ENCODE measurements at places on chromosomes 3 and 15.

- no peak for DNase-seq
Observed at GRCh38 chr15:40329804-40330203, 6.3 kb downstream of the INAFM2 start.

- DNase-seq: no peak
Observed at GRCh38 chr15:68641376-68641775, 62.6 kb downstream of the CORO2B start.

- DNase-seq: no peak
Observed at GRCh38 chr3:122312826-122313225, 12.2 kb upstream of the CSTA start.

- peak; percentile 75 for DNase-seq
Observed at GRCh38 chr3:186930641-186931531, 560 bp downstream of the ST6GAL1 start.

- DNase-seq: peak; percentile 40
Observed at GRCh38 chr3:22886439-22887068, 316.6 kb upstream of the UBE2E2 start.

GRCh38 chr15:74891469-74891868 is 1.6 kb downstream of the MPI start:
- no peak for DNase-seq

GRCh38 chr3:171497468-171497867 is 37.3 kb upstream of the TNIK start:
- no peak for DNase-seq

DNA sequence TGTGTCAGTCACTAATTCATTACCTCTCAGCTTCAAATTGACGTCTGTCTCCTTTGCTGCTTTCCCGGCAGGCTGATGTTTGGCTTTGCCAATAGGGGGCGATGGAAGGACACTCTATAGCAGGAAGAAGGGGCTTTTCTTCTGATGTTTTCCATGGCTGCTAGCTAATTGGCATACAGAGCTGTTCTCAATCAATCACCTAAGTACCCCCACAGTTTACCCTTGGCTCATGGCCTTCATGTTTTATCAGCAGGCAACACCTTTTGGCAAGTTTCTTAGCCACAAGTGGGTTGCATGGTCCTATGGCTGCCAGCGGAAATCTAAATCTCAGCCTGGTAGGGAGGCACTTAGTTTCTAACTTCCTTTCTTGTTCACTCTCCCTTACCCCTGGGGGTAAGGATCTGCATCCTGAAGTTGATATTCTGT is 45.0 kb downstream of the ESYT3 start:
- no peak for DNase-seq

DNA sequence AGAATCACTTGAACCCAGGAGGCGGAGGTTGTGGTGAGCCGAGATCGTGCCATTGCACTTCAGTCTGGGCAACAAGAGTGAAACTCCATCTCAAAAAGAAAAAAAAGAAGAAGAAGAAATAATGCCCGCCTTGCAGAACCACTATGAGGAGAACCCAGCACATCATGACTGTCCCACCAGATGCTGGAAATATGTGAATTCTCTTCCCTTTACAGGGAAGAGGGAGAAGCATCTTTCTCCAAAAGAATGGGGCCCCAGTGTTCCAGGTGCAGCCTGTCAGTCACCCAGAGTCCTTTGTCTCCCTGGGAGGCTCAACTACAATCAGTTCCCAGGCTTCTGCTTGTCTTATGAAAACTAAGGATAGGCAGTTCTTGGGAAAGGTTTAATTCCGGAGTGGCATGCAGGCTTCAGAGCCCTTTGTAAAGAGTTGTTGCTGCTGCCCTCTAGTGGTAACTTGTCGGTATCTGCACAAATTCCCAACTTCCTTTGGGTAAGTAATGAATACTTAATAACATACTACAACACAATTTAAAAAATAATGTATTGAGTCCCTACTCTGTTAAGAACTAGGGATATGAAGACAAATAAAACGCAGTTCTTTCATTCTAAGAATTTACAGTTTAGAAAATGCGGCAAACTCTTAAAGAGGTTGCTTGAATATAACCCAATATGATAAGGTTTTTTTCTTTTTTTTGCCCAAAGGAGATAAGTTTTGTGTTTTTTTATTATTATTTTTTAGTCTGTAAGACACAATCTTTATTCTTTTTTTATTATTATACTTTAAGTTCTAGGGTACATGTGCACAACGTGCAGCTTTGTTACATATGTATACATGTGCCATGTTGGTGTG is 18.6 kb upstream of the TICRR start:
- DNase-seq: peak; percentile 14

GRCh38 chr15:100433304-100433703 is 91.5 kb upstream of the ADAMTS17 start:
- no peak for DNase-seq

- DNase-seq: no peak
Observed at GRCh38 chr15:99148851-99149276, 44.0 kb downstream of the SYNM start.

DNA sequence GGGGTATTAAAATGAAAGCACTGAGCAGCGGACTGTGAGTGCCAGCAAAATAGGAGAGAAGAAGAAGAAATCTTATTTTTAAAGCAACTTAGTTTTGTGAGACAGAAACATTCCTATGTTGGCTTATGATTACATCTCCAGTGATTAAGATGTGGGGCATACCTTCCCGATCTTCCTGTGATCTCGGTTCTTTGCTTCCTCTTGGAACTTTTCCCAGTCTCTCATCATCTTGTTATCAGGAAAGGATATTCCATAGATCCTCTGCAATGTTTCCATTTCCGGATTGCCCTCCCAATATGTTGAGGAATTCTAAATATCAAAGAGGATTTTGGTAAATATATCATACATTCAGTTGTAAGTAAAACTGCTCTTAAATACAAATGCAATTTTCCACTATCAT is 22.2 kb downstream of the TARS3 start:
- no peak for DNase-seq

DNA sequence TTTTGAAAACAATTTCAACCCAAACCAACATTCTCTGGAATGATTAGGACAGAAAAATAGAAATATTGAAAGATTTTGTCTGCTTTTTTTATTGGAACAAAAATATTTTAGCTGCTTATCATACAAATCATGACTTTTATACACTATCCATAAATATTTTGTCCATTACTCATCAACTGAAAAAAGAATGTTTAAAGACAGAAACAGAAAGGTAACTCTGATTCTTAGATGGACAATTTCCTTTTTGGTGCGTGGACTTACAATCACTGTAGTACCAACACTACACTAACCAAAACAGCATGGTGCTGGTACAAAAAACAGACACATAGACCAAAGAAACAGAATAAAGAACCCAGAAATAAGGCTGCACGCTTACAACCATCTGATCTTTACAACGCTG is 582.8 kb upstream of the CCDC54 start:
- DNase-seq: no peak

DNA sequence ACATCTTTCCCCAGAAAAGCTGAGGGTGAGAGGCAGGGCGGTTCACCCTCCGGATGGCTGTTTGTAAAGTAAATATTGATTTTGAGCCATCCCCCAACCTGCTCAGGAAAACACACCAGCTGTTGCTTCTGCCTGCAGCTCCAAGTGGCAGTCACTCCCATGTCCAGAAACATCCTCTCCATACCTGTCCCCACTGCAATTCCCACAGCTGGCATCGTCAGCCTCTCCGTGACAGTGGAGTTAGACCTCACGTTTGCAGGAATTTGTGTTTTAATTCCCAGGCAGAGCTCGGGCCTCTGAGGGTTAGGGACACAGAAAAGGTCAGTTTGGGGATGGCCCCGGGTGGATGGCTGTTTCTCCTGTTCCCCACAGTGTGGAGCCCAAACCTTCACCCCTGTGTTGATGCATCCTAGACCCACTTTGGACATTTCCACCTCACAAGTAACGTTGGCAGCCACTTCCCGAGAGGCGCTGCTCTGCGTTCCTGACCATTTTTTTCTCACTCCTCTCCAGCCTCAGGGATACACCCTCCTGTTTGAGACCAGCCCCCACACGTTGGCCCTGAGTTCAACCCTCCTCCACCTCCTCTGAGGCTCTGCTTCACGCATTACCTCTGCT is 11.8 kb upstream of the FAM174B start:
- DNase-seq: no peak

- no peak for DNase-seq
Observed at GRCh38 chr3:47984075-47984728, 32.0 kb downstream of the MAP4 start.

DNA sequence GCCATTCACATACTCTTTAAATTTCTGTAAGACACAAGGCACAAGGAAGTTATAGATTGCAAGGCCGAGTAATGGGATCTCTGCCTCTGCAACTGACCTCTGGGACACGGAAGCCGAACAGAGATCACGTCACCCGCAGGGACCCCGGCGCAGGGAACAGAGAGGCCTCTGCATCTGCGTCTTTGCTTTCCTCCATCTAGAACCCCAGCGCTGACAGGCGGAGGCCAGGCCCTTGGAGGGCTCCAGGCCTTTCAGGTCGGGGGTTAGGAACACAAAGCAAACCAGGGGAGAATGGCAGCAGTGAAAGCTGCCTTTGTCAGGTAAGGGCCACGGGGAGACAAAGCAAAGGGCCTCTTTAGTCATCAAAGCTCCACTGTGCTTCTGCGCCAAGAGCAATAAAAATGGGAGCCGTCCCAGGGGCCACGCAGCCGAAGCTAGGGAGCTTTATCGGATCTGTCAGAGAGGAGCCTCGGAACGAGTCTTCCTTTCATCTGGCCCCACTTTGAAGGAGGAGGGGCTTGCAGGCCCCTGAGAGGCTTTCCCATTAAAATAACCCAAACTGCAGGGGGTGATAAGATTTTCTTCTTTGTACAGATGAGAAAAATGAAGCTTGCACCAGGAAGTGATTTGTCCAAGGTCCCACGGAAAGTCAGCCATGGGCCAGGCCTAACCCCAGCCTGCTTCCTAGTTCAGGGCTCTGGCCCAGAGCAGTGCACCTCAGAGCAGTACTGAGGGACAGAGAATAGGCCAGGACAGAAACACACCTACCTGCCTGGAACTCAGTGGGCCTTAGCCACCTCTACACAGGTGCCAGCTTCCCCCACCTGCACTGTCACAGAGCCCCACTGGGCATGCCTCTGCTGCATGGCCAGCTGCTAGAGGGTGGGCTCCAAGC is 84.4 kb upstream of the RAD18 start:
- no peak for DNase-seq

- DNase-seq: no peak
Observed at GRCh38 chr15:38714309-38715072, 149.9 kb upstream of the RASGRP1 start.

DNA sequence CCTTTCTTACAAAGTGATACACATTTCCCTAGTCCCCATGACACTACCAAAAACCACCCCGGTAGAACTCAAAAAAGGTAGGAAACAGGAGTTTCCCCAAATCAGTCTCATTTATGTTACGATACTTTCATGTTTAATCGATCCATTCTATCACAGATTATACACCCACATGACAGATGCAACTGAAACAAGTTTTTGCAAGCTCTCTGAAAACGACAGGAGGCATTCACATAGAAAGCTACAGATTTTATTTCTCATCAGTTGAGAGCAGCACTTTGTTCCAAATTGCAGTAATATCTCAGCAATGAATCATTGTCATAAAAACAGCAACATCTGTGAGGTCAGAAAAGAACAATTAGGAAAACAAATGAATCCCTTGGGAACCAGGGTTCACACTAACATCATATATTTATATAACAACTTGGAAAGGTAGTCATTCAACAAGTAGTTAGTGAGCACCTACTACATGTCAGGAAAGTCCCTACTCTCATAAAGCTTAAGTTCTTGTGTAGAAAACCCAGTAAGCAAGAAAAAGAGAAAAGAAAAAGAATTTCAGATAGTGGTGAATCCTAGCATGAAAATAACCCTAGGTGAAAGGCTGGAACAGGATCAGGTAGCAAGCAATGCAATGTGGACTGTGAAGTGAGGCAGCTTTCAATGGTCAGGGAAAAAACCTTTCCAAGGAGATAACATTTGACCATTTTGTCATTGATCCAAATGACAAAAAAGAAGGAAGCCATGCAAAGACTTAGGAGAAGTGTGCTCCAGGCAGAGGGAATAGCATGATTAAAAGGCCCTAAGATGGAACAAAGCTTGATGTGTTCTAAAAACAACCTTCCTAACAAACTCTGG is 8.3 kb downstream of the PLD1 start:
- no peak for DNase-seq

DNA sequence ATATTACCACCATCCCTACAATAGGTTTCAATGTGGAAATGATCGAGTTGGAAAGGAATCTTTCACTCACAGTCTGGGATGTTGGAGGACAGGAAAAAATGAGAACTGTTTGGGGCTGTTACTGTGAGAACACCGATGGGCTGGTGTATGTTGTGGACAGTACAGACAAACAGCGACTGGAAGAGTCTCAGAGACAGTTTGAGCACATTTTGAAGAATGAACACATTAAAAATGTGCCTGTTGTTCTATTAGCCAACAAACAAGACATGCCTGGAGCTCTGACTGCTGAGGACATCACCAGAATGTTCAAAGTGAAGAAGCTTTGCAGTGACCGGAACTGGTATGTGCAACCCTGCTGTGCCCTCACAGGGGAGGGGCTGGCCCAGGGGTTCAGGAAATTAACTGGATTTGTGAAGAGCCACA is 510 bp downstream of the ARL14 start:
- no peak for DNase-seq

GRCh38 chr3:168933614-168934013 is 729.9 kb downstream of the MECOM start:
- no peak for DNase-seq

GRCh38 chr3:159928071-159928491 is 60.6 kb upstream of the IL12A start:
- no peak for DNase-seq

DNA sequence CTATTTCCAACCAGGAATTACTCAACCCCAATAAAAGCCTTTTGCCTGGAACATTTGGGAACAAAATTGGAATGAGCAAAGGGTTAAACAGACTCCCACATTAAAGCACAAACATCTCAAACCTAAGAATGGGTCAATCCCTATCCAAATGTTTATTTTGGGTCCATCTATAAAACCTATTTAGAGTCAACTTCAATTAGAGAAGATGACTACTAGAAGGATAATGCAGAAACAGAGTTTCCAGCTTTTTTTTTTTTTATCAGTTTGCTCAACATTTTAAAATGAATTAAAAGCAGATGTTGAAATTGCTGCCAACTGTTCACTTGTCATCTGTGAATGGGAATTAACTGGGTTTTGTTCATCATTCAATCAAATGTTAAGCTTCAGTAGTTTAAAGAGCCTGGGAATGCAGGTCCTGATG is 4.1 kb upstream of the TBC1D23 start:
- DNase-seq: no peak

DNA sequence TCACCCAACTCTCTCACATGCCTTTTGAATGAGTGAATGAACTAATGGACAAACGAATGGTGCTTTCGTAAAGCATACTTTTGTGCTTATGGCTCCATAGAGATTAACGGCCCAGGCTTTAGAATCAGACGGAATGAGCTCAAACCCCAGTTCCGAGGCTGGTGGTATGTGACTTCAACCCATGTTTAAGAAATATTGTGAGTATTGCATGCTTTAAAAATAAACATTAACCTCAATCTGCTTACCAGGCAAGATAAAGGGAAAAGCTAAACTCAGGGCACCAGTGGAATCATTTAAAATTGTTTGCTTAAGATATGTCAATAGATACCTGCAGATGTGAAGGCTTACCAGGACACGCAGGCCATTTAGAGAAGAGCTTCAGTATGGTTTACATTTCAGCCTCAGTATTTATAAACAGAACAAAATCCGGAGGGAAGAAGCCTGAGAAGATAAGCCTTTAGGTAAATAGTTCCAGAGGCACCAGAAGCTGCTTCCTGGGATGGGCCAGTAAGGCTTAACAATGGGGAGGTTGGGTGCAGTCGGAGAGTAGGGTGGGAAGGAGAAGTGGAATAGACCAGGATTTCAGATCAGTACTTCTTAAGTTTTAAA is 186.4 kb downstream of the ADAMTS9 start:
- no peak for DNase-seq

All from gastrocnemius medialis (tissue), 4 donors.